ENCODE measurements at places on chromosomes 2 and 18.

DNA sequence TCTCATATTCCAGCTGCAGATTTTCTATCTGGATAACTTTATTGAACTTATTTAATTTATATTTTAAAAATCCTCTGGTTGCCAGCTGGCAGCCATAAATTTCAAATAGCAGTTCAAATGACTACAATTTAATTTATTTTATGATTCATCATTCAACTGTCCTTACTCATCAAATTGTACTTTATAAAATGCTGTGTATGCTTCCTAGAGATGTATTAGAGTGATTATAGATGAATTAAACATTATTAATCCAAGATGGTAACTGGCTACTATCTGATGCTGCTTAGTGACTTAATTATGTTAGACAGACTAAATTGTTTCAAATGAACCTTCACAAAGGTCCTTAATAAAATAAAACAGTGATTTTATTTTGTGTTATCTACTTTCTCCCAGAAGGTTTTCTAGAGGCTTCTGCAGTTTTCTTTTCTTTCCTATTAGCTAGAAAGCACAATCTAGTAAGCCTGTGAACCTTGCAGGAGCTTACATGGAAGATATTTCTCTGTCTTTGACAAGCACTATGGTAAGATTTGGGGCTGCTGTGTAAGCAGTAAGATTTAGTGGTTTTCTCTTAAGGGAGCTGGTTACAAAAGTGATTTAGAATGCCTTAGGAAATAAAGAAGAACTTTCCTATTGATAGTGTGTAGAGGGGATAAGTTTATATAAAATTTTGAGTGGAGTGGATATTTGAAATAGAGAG is 322.3 kb downstream of the FSIP2 start:
- no peak for DNase-seq

GRCh38 chr2:10885094-10885860 is 26.5 kb upstream of the KCNF1 start:
- no peak for DNase-seq

- DNase-seq, result no peak
Observed at GRCh38 chr2:101729521-101730190, 32.1 kb downstream of the MAP4K4 start.

GRCh38 chr2:219627103-219628100 is at the start of gene SLC4A3:
Gene SLC4A3, plus strand, starts transcription at chr2:219627630. Its CDS starts 363 bp downstream, at chr2:219627993.
- peak; percentile 89 for DNase-seq

DNA sequence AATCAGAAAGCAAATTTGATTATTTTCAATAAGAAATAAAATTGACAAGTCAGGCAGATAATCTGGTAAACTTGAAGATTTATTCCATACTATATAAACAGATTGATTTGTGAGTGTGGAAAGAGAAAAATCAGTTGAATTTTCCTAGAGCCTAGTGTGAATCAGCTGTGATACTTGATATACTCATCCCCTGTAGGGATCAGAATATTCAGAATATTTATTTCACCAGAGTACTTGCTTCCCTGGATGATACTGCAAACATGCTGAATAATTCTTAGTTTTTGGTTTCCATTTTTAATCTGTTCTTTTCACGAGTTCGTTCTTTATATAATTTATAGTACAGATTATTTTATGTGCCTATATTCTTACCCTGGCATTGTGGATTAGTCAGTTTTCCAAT is 142.8 kb downstream of the GALNT3 start:
- DNase-seq, result no peak

- peak; percentile 75 for DNase-seq
Observed at GRCh38 chr2:191401287-191401686, 156.1 kb downstream of the MYO1B start.

GRCh38 chr2:224666951-224667553 is 49.1 kb downstream of the CCDC195 start:
- DNase-seq, result no peak

DNA sequence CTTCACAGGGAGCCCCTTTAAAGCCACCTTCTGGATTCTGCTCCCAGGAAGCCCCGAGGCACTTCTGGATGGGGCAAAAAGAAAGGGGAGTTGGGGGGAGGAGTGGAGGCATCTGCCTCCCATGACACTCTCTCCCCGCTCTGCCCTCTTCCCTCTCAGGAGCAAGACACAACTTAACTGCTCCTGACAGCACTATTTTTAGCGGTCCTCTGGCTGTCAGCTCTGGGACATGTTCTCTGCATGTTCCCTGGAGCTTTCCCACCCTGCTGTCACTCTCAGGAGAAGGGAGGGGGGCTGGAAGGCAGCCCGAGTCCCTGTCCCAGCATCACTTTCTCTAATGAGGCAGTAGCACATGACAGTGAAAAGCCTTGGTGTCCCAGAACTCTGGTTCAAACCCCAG is 32.3 kb downstream of the PLB1 start:
- no peak for DNase-seq

DNA sequence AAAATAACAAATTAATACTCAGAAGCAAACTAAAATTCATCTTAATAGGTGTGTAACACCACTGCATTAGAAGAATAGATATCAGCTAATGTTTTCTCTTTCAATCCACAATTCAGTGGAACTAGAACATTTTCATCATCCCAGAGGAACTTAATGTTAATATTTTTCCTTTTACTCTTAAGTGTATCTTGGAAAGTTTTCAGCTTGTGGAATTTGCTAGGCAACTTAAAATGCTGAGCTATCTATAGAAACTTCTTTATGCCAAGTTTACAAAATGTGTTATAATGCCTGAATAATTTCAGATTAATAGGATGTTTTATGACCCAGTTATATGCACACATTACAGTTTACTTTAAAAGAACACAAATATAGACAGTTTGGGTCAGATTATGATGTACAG is 86.6 kb upstream of the FAM237A start:
- no peak for DNase-seq

GRCh38 chr2:26723991-26724750 is 31.6 kb downstream of the KCNK3 start:
- DNase-seq, result peak; percentile 76

DNA sequence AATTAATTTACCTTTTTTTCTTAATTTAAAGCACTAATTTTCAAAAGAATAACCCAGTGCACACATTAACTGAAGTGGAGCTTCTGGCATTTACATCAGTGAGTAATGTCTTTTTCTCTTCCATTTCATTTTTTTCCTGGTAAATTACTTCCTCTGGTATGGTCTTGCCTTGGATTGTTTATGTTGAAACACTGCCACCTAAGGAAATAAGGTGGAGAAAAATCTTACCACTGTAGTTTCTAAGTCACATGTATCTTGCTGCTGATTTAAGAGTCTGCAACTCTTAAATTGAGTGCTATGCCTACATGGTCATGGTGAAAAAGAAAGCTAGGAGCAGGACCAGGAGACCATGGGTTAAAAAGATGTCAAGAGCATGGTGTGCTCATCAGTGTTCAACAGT is 51.0 kb downstream of the TTC27 start:
- DNase-seq, result no peak

DNA sequence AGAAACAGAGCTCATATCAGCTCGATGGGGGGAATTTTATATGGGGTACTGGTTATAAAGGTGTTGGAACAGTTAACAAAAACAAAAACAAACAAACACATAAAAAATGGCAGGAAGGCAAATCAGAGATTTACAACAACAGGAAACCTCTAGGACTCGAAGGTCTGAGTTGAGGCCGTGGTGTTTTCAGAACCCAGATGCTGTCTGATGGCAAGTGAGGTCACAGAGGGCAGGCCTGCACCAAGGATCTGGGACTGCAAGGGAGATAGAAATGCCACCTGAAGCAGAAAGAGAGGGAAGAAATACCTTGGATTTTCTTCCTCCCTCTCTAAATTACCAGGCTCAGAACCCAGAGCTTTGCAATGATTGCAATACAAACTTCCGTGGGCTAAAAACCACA is 429.5 kb downstream of the ZNF521 start:
- DNase-seq, result no peak

GRCh38 chr18:35236571-35237363 is 4.1 kb upstream of the ZNF397 start:
- DNase-seq, result no peak

DNA sequence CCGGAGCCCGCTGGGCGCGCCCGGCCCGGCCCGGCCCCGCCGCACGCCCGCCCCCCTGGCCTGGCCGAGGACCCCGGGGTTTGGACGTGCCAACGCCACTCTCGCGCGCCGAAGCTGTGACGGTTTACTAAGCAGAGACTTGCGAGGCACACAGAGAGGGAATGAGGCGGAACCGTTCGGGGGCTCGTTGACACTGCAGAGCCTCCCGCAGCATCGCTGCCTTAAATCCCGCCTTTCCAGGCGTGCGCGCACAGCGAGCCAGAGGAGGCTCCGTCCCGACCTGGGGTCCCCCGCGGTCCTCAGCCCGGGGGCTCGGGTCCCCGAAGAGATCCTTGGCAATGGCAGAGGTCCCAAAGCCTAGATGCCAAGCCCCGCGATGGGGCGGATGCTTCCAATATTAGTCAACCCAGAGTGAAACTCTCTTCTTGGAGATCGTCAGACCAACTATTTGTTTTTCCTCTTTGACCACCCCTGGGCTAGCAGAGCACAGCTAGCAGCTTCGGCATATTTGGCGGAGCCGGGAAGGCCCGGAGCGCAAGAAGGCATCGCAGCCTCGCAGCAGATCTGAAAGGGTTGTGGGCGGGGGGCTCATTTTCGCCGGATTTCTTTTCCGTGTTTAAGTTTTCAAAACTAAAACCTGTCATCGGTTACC is at the start of gene ZNF385B:
ZNF385B (minus strand) TSS at position 197 of the 652 bp plus-strand sequence.
- peak; percentile 35 for DNase-seq

- DNase-seq, result no peak
Observed at GRCh38 chr2:56211048-56211447, 27.3 kb downstream of the CCDC85A start.

- peak; percentile 27 for DNase-seq
Observed at GRCh38 chr2:157420771-157421323, 23.0 kb downstream of the CYTIP start.

DNA sequence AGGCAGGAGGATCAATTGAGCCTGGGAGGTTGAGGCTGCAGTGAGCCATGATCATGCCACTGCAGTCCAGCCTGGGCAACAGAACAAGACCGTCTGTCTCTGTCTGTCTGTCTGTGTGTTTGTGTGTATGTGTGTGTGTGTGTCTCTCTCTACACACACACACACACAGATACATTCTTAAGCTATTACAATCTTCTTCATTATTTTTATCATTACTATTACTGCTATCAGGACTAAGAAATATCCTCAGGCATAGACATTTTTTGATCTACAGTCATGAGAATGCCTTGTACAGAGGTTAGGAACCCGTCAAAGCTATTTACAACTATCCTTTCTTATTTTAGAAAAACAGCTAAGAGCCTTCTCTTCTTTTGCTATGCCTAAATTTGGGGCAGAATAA is 207.4 kb downstream of the NEDD4L start:
- DNase-seq, result no peak

DNA sequence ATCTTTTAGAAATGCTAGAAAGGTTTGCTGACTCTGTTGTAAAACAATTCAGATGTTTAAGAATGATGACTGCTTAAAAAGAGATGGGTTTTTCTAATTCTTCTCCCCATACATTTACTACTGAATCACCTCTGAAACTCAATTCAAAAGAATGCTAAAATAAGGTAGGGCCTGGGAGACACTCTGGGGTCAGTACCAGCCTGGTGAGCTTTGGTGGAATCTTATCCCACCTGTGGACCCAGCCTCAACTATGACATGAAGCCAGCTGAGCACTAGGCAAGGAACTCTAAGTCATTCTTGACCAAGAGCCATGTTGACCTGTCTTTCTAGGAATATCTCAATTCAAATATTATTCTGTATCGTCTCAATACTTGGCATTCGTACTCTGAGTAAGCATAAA is 44.3 kb downstream of the IWS1 start:
- no peak for DNase-seq

All from AG20443 (cell line).